ENCODE measurements at places on chromosomes 11 and 22. TPM values are rescaled to one million over a fixed set of nuclear protein-coding genes. Genes with fewer than 3 reads are reported as not detected.

PTPRCAP gene
- total RNA-seq, result 8.9 TPM

LMF2 gene
- total RNA-seq, result 51.4 TPM

RBMXL2 gene
- total RNA-seq, result not detected

DNA sequence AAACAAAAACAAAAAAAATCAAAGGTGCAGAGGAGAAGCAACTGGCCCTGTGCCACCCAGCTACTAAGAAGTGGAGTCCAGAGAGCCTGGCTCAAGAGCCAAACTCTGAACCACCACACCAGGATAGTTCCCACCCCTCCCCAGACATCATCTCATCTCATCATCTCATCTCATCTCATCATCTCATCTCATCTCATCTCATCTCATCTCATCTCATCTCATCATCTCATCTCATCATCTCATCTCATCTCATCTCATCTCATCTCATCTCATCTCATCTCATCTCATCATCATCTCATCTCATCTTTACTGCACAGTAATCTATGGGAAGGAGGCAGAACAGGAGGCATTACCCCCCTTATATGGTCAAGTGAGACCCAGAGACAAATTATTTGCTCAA lies 8.3 kb downstream of the CHRNA10 start:
- DNase-seq, result no peak

GRCh38 chr11:128355558-128355957 lies 231.8 kb downstream of the ETS1 start:
- DNase-seq, result no peak

- no peak for DNase-seq
These were observed 360.0 kb downstream of the OPCML start for GRCh38 chr11:133172349-133172748.

- no peak for DNase-seq
These were observed 631.3 kb upstream of the ANO5 start for GRCh38 chr11:21561581-21561980.

DNA sequence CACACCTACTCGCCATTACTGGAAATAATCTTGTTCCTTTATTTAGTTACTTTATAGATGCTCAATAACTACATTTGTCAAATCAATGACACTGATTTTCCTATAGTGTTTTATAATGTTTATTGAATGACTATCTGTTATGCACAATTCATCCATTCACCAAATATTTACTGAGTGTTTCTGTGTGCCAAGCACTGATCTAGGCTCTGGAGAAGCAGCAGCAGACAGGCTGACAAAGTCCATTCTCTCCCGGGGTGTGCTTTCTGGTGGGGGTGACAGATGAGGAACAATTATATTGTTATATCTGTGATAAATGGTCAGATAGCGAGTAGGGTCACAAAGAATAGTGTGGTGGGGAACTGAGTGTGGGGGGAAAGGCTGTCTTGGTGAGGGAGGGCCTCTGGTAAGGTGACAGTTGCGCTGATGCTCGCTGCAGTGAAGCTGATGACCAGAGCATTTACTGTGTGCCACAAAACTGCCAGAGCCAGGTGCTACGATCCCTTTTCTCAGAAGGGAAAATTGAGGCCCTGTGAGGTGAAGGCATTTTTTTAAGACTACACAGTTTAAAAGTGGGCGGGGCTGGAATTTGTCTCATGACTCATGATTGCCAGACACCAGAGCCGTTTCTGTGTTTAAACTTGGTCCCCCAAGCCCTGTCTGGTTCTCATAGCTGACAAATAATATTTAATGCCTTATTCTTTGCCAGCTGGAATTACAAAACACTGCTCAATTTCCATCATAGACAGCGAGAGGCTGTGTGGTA lies 10.2 kb downstream of the PACS1 start:
- DNase-seq, result no peak

- DNase-seq, result no peak
These were observed 54.6 kb downstream of the LRRC32 start for GRCh38 chr11:76615950-76616349.

- peak; percentile 74 for DNase-seq
These were observed 241.3 kb upstream of the NCAM1 start for GRCh38 chr11:112719736-112720525.

GRCh38 chr11:88626216-88626615 lies 288.7 kb upstream of the CTSC start:
- DNase-seq, result no peak

- no peak for DNase-seq
These were observed 2.1 kb upstream of the DGKZ start for GRCh38 chr11:46345131-46345597.

- no peak for DNase-seq
These were observed 14.3 kb downstream of the BLID start for GRCh38 chr11:122101625-122102291.

- no peak for DNase-seq
These were observed 155.6 kb upstream of the NCAM1 start for GRCh38 chr11:112805658-112806057.

Measured in esophagus muscularis mucosa (tissue), 4 donors.